HFFc6 (cell line): ENCODE measurements at places on chromosomes 11 and 22. TPM values are rescaled to one million over a fixed set of nuclear protein-coding genes. Genes with fewer than 3 reads are reported as not detected.

The SCGB2A2 gene
- not detected in 3 replicates for total RNA-seq

The POU2AF2 gene
- not detected in 3 replicates for total RNA-seq

The LAYN gene
- total RNA-seq, result 75.6 to 136 TPM (median 103 TPM) in 3 replicates

- H3K27ac ChIP-seq, result peak overlapping the region; percentile 97
- H3K4me3 ChIP-seq, result peak overlapping the region; percentile 97
- H3K27me3 ChIP-seq, result peaks cover 6% of the 10 kb centered on the region
- DNase-seq, result no peak
- H3K36me3 ChIP-seq, result peaks cover 28% of the 10 kb centered on the region
Observed at GRCh38 chr11:61968758-61969390, 1.4 kb upstream of the FTH1 start.

DNA sequence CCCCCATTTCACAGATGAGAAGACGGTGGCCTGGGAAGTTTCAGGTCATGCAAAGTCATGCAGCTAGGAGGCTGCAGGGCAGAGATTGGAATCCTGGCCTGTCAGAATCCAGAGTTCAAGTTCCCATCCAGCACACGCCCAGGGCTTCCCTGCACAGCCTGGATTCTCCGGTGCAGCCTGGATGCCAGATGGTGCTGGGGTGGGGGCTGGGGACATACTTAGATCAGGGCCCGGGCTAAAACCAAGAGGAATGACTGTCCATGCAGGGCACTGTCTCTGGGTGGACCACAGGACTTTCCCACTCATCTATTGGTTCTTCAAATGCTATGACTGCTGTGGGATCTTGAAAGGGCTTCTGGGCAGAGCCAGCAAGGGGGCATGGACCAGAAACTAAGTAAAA lies 24.6 kb downstream of the LMO1 start:
- H3K4me3 ChIP-seq, result no peak overlapping the region
- H3K27me3 ChIP-seq, result peaks cover 42% of the 10 kb centered on the region
- peaks cover 18% of the 10 kb centered on the region for H3K4me1 ChIP-seq
- no peaks in the 10 kb centered on the region for H3K36me3 ChIP-seq

- peaks cover 42% of the 10 kb centered on the region; the same call in 1 of the 2 replicates for H3K36me3 ChIP-seq
- H3K4me3 ChIP-seq, result no peak overlapping the region
- peaks cover 9% of the 10 kb centered on the region for H3K27me3 ChIP-seq
- H3K4me1 ChIP-seq, result peaks cover 20% of the 10 kb centered on the region
- no peak for DNase-seq
Observed at GRCh38 chr22:38300946-38301345, 16.3 kb downstream of the CSNK1E start.

- no peaks in the 10 kb centered on the region for H3K4me1 ChIP-seq
- H3K27ac ChIP-seq, result no peak overlapping the region
- DNase-seq, result no peak
- no peak overlapping the region for H3K4me3 ChIP-seq
- H3K36me3 ChIP-seq, result no peaks in the 10 kb centered on the region
Observed at GRCh38 chr11:106548406-106548805, 469.9 kb downstream of the GUCY1A2 start.

DNA sequence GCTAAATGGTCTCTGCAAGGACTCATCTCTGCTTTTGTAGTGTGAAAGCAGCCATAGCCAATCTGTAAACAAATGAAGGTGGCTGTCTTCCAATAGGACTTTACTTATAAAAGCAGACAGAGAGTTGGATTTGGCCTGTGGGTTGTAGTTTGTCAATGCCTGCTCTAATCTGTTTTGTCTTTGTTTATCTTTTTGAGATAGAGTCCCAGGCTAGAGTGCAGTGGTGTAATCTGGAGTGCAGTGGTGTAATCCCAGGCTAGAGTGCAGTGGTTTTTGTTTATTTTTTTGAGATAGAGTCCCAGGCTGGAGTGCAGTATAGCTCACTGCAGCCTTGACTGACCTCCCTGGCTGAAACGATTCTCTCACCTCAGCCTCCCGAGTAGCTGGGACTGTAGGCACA lies 8.6 kb downstream of the PPP6R3 start:
- H3K27me3 ChIP-seq, result no peaks in the 10 kb centered on the region; the same call in 1 of the 2 replicates
- peaks cover 27% of the 10 kb centered on the region for H3K36me3 ChIP-seq
- peaks cover 85% of the 10 kb centered on the region for H3K4me1 ChIP-seq
- H3K27ac ChIP-seq, result peak overlapping the region; percentile 17; the same call in 1 of the 2 replicates
- H3K4me3 ChIP-seq, result no peak overlapping the region
- no peak for DNase-seq

- H3K36me3 ChIP-seq, result no peaks in the 10 kb centered on the region
- no peak overlapping the region for H3K4me3 ChIP-seq
- H3K27me3 ChIP-seq, result peaks cover 35% of the 10 kb centered on the region
- no peak for DNase-seq
Observed at GRCh38 chr11:19055016-19055415, 5.5 kb downstream of the MRGPRX2 start.

DNA sequence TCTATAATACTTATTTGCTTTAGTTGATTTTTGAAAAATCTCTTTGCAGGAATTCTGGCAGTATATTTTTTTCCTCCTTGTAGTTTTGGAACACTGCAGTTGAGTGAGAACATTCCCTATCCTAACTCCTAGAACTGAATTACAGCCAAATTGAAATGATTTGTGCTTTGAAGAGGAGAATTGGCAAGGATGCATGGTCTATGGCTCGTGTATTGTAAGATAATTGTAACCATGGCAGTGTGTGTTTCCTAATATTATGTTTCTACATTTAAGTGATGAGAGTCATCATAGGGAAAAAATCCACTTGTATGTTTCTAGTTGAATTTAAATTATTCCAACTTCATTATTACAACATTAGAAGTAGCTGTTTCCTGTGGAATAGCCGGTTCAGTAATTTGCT lies 80.9 kb upstream of the MYO18B start:
- H3K27ac ChIP-seq, result no peak overlapping the region
- no peak overlapping the region for H3K4me3 ChIP-seq
- no peaks in the 10 kb centered on the region for H3K36me3 ChIP-seq
- no peak for DNase-seq
- no peaks in the 10 kb centered on the region for H3K4me1 ChIP-seq

DNA sequence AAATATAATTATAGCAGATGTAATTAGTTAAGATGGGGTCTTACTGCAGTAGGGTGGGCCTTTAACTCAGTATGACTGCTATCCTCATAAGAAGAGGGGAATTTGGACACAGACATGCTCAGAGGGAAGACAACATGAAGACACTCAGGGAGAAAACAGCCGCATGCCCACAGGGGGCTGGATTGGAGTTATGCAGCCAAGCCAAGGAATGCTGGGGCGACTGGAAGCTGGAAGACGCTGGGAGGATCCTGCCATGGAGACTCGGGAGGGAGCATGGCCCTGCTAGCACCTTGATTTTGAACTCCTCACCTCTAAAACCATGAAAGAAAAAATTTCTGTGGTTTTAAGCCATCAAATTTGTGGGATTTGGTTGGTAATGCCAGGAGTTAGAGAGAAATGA lies 40.9 kb downstream of the PANX1 start:
- no peaks in the 10 kb centered on the region for H3K27me3 ChIP-seq
- H3K4me1 ChIP-seq, result peaks cover 22% of the 10 kb centered on the region
- H3K36me3 ChIP-seq, result no peaks in the 10 kb centered on the region

GRCh38 chr11:132818951-132819350 lies 713.4 kb downstream of the OPCML start:
- no peak overlapping the region for H3K27ac ChIP-seq
- H3K4me3 ChIP-seq, result no peak overlapping the region
- H3K4me1 ChIP-seq, result peaks cover 17% of the 10 kb centered on the region
- no peaks in the 10 kb centered on the region for H3K36me3 ChIP-seq
- DNase-seq, result no peak

GRCh38 chr11:107898270-107898669 lies 30.0 kb upstream of the RAB39A start:
- peaks cover 18% of the 10 kb centered on the region for H3K27me3 ChIP-seq
- no peaks in the 10 kb centered on the region for H3K36me3 ChIP-seq
- H3K27ac ChIP-seq, result no peak overlapping the region
- peak; percentile 45 for DNase-seq
